SJSA1 (cell line): ENCODE measurements at places on chromosomes 1 and 21. TPM values are rescaled to one million over a fixed set of nuclear protein-coding genes. Genes with fewer than 3 reads are reported as not detected.

The SLC44A5 gene
- 0.05 TPM in 1 of 2 replicates, not detected in the other for total RNA-seq

GRCh38 chr1:202860744-202861419, 28.1 kb downstream of the RABIF start:
- H3K36me3 ChIP-seq: no peaks in the 10 kb centered on the region
- peaks cover 9% of the 10 kb centered on the region for H3K4me1 ChIP-seq
- peak; percentile 42 for DNase-seq
- no peaks in the 10 kb centered on the region for H3K27me3 ChIP-seq

DNA sequence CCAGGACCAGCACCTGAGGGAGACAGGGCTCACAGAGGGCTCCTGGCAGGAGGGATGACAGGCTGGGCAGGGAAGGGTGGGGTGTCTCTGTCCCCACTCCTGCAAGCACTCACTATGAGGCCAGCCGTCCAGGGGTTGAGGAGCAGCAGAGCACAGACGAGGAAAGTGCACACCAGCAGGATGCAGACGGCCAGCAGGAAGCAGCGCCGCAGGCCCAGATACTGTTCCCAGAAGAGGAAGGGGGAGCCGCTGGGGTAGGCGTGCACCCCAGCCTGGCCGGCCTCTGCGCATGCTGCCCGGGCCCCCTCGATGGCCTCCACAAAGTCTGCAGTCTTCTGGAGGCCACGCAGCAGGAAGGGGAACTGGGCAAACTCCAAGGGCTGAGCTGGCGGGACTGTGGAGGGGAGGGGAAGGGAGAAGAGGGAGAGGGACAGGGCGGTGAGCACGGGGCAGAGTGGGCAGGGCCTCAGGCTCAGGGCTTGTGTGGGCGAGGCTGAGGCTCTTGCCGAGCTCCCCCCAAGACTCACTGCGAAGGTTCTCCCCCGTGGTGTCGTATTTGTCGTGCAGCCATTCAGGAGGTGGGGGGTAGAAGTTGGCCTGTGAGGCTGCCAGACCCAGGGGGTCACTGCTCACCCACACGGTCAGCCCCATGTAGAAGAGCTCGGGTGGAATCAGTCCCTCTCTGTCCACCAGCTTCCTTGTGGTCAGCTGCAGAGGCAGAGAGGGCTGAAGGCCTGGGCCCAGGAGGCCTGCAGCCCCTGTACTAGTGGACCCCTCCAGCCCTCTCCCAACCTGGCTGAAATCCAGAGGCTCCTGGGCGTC, 16.5 kb downstream of the PTCH2 start:
- no peak overlapping the region for H3K27ac ChIP-seq
- H3K4me1 ChIP-seq: no peaks in the 10 kb centered on the region
- no peak overlapping the region for H3K4me3 ChIP-seq
- H3K36me3 ChIP-seq: peaks cover 17% of the 10 kb centered on the region
- H3K27me3 ChIP-seq: no peaks in the 10 kb centered on the region
- DNase-seq: no peak

The CFHR3 gene
- total RNA-seq: not detected in 2 replicates

The KCNA2 gene
- not detected in 2 replicates for total RNA-seq

DNA sequence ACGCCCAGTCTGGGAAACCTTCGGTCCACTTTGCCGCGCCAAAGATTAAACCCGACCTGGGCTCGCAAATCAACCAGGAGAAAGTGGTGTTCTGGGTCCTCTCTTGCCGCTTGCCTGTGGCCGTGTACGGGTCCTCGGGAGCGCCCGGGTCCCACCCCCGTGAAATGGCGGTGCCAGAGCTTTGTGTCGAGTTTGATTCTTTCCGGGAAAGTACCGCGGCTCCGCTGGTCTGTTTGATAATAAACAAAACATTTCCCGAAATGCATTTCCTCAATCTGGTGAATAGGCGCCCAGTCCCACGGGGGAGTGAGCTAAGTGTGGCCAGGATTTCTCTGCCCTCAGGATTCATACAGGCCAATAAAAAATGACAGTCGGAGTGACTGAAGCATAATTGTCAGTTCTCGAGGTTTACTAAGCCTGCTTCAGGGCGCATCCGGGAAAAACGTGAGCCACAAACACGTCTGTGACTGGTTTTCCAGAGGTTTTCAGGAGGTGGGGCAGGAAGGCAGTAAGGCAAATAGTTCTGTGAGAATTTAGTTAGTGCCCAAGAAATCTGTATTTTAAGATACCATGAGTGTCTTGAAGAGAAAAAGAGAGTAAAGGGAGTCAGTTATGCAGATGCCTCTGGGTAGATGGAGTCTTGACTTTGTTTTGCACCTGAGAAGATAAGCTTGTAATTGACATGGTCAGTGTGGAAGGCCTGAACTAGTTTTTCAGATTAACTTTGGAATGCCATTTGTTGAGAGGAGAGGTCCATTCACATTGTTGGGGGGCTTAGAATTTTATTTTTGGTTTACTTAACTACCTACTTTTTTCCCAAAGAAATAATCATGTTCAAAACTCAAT, 675 bp downstream of the IFNAR1 start:
- peaks cover 5% of the 10 kb centered on the region for H3K4me1 ChIP-seq
- peak overlapping the region; percentile 93 for H3K27ac ChIP-seq
- H3K4me3 ChIP-seq: peak overlapping the region; percentile 86
- no peaks in the 10 kb centered on the region for H3K27me3 ChIP-seq
- peak; percentile 81 for DNase-seq

DNA sequence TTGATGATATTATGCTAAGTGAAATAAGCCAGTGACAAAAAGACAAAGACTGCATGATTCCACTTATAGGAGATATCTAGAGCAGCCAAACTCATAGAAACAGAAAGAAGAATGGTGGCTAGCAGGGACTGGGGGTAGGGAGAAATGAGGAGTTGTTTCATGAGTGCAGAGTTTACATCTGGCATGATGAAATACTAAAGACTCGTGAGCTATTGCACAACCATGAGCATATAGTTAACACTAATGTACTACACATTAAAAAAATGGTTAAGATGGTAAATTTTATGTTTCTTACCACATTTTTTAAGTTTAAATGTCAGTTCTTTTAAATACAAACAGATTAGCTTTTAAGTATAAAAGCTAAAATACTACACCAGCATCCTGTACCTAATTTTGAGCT, 57.8 kb downstream of the ESRRG start:
- no peaks in the 10 kb centered on the region for H3K4me1 ChIP-seq
- H3K36me3 ChIP-seq: no peaks in the 10 kb centered on the region
- no peak overlapping the region for H3K27ac ChIP-seq
- H3K4me3 ChIP-seq: no peak overlapping the region
- H3K27me3 ChIP-seq: no peaks in the 10 kb centered on the region

The MRPL9 gene
- total RNA-seq: 171 and 279 TPM in 2 replicates

GRCh38 chr1:55049914-55050278, 10.5 kb downstream of the PCSK9 start:
- DNase-seq: no peak
- no peaks in the 10 kb centered on the region for H3K36me3 ChIP-seq
- no peak overlapping the region for H3K4me3 ChIP-seq

DNA sequence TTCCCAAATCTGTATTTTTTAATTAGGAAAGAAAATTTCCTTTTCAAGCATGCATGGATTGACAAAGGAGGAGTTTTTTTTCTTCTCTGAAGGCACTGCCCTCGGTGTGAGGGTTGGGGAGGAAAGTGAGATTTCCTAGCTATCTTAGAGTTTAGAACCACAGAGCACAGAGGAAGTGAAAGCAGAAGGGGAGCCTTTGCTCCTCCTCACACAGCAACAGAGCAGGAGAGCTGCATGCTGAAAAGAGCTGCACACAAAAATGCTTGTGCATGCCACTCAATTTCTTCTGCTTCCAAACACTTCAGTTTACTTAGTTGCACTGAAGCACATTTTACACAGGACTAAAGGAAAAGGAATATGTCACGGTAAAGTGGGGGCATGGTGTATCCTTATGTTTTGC, 308.1 kb downstream of the GPATCH2 start:
- no peaks in the 10 kb centered on the region for H3K36me3 ChIP-seq
- no peaks in the 10 kb centered on the region for H3K4me1 ChIP-seq
- no peak overlapping the region for H3K27ac ChIP-seq
- no peak for DNase-seq
- no peak overlapping the region for H3K4me3 ChIP-seq

GRCh38 chr1:229726061-229726460, 100.0 kb downstream of the URB2 start:
- no peaks in the 10 kb centered on the region for H3K36me3 ChIP-seq
- H3K4me3 ChIP-seq: no peak overlapping the region
- peaks cover 4% of the 10 kb centered on the region; the same call in 1 of the 2 replicates for H3K27me3 ChIP-seq

DNA sequence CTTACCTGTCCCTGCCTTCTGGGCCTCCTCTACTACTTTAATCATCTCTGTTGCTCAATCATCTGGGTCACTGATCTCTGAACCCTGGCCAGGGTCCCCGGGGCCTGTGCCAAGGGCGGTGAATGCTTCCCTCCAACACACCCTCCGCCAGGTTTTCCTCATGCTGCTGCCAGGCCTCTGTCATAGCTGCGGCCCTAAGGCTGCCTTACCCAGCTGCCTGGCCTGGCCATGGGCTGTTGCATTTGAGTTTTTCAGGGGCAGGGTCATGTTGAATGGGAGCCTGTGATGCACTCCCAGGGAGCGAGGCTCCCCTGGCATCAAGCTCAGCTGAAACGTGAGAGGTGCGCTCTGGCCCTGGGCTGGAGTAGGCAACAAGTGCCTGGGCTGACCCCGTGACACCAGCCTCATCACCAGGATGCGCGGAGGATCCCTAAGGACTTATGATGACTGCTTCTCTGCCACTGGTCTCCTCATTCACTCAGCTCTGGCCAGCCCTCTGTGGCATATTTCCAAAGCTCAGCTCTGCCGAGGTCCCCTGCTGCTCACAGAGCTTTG, 7.6 kb downstream of the EDN2 start:
- H3K27ac ChIP-seq: no peak overlapping the region
- DNase-seq: no peak
- no peaks in the 10 kb centered on the region for H3K36me3 ChIP-seq
- H3K4me3 ChIP-seq: no peak overlapping the region
- peaks cover 12% of the 10 kb centered on the region for H3K4me1 ChIP-seq

The PTGFR gene
- 3.6 and 6.3 TPM in 2 replicates for total RNA-seq

DNA sequence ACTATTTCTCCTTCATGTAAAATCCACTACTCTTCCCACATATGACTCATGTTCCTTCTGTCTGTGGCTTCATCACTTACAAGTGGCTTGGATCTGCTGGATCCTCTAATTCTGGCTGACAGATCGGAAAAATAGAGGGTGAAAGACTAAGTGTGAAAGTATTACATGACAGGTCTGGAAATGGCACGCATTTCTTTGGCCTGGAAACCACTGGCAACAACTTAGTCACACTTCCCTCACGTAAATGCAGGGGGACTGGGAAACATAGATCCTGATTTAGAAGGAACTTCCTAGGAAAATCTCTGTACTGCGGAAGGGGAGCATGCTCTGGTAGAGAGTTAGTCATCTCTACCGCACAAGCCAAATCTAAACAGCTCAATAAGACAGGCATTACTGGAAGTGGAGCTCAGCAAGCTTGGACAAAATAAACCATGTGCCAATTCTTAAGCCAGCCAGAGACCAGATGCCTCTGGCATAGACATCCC, 305.4 kb upstream of the PTBP2 start:
- H3K27ac ChIP-seq: peak overlapping the region; percentile 65
- no peaks in the 10 kb centered on the region for H3K36me3 ChIP-seq
- DNase-seq: peak; percentile 90
- H3K4me1 ChIP-seq: peaks cover 17% of the 10 kb centered on the region
- H3K27me3 ChIP-seq: no peaks in the 10 kb centered on the region
- no peak overlapping the region for H3K4me3 ChIP-seq

The CR2 gene
- total RNA-seq: not detected in 2 replicates

The GJB5 gene
- not detected in 2 replicates for total RNA-seq

GRCh38 chr1:171334024-171334640, 20.1 kb downstream of the FMO4 start:
- H3K36me3 ChIP-seq: no peaks in the 10 kb centered on the region
- H3K4me3 ChIP-seq: no peak overlapping the region
- no peaks in the 10 kb centered on the region for H3K27me3 ChIP-seq

The TOMM20 gene
- total RNA-seq: 65.5 and 78.0 TPM in 2 replicates

GRCh38 chr1:6824665-6825368, 39.6 kb downstream of the CAMTA1 start:
- no peaks in the 10 kb centered on the region for H3K27me3 ChIP-seq
- peaks cover under 1% of the 10 kb centered on the region; the same call in 1 of the 2 replicates for H3K4me1 ChIP-seq
- no peak overlapping the region for H3K27ac ChIP-seq

DNA sequence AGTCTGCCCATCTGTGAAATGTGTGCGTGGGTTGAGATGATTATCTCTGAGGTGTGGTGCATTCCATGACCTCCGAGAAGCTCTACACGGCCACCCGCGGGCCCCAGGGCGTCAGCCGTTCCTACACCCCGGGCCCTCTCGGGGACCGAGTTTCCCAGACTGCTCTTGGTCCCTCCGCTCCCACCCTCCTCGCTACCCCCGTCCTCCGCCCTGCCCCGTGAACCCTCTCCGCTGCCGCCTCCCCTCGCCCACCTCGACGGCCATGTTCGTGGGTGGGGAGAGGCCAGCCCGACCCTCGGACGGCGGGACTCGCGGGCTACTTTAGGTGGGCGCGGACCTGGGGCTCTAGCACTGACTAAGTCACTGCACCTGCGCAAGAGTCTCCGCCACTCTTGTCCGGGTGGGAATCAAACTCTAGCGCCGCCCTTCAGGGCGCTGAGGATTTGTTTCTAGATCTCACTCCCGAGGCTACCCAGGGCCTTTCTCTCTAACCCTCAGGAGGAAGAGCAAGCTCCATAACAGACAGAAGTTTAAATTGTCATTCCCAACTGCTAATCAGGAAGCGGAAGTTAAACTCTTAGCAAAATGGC, 47.7 kb upstream of the VWA5B1 start:
- H3K36me3 ChIP-seq: no peaks in the 10 kb centered on the region
- H3K27ac ChIP-seq: no peak overlapping the region
- H3K4me1 ChIP-seq: no peaks in the 10 kb centered on the region
- H3K27me3 ChIP-seq: peaks cover 11% of the 10 kb centered on the region

GRCh38 chr1:230834292-230834691, 34.0 kb downstream of the C1orf198 start:
- H3K27ac ChIP-seq: no peak overlapping the region
- H3K27me3 ChIP-seq: no peaks in the 10 kb centered on the region
- H3K4me3 ChIP-seq: no peak overlapping the region

The C4BPB gene
- 0.28 and 1.8 TPM in 2 replicates for total RNA-seq

DNA sequence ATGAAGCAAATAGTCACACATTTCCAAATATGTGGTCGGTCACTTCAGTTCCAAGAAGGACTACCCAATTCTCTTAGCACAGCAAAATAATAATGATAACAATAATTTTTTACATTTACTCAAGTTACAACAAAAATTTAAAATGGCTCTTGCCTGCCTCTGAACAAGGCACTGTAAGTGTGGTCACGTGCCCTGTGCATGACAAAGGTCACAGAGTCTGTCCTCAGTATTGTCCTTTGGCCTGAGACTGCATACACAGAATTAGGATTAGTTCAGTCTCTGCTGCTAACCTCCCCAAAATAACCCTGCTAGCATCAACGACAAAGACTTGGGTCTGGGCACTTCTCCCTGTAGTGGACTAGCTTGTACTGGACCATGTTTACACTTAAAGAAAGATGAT, 297.1 kb upstream of the DUSP10 start:
- DNase-seq: no peak
- H3K27ac ChIP-seq: no peak overlapping the region
- H3K4me1 ChIP-seq: peaks cover 16% of the 10 kb centered on the region
- no peak overlapping the region for H3K4me3 ChIP-seq
